SK-N-SH treated with all-trans-retinoic acid at 6 μM for 48 hours (cell line): ENCODE measurements at places on chromosomes 12 and 14.

GRCh38 chr12:2460051-2460670 is 334.6 kb upstream of the FKBP4 start:
- no peak for ATAC-seq

DNA sequence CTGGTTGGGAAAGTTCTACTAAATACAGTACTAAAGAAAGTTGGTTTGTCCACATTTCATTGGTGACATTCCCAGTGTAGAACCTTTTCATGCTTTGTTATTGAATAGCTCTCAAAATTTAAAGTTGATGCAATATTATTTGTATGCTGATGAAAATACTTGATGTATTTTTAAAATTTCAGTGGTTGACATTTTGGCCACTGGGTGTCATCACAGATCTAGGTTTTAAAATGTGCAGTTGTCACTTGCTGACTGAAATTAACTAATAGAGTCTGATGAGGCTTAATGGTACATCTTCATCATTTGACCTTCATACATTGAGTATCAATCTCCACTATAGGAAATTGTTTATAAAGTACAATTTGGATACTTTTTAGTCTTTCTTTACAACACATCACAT is 37.1 kb downstream of the CMAS start:
- ATAC-seq: 0 out of 3 replicates have a peak, but pooled peaks have one; percentile 33

DNA sequence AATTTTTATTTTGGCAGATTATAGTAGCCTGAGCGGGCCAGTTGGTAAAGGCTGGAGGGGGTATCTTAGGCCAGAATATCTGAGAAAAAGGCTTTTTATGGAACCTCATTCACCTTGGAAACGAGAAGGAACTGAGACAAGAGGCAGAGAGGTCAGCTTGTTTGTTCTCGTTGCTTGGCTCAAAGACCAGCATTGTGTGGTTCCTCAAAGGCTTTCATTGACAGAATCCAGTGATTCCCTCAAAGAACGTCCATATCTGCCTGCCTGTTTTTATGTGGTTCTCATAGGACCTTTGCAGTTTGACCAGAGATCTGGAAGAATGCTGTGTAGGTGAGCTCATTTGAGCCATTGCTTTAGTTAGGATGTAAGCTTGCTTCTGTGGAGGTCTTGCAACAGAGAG is 117.3 kb downstream of the CFAP54 start:
- ATAC-seq: no peak

DNA sequence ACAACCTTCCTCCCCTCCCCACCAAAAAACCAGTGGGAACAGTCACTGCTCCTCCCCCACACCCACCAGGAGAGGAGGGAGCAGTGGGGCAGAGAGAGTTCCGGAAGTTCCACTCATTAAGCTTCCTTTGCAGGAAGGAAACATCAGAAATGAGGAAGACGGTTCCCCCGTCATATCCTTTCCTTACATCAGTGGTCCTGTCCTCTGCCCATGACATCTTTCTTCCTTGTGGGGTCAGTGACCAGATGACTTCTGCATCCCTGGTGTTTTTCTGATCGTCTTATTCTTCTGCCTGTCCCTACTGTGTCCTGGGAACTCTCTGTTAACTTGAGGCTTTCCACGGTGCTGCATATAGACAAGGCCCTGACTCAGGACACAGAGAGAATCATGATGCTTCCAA is 40.8 kb upstream of the SPTLC2 start:
- no peak for ATAC-seq

GRCh38 chr12:13864081-13864673 is 117.2 kb downstream of the GRIN2B start:
- peak; percentile 98 for ATAC-seq

GRCh38 chr12:115035535-115036107 is 351.6 kb upstream of the TBX3 start:
- ATAC-seq: no peak

DNA sequence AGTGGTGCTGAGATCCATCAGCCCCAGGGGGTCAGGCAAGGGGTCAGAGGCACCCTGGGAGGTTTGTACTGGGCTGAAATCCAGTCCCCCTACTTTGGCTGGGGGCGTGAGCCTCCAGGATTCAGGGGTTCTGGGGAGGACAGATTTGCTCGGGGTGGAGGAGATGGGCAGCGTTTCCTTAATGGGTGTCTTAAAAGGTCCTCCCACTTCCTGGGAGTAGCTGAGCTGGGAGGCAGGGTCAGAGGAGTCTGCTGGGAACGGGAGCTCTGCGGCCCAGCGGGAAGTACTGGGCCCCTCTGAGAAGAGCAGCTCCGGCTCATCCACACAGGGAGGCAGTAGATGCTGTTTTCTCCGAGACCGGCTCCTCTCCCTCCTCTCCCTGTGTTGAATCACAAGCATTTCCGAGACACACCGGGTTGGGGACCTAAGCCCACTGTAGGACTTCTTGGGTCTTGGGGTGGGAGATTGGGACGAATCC is 2.1 kb upstream of the TEX52 start:
- no peak for ATAC-seq
